AG09319 (cell line): ENCODE measurements at places on chromosomes 4 and X.

- DNase-seq: no peak
These were observed 15.5 kb downstream of the MCF2 start for GRCh38 chrX:139692506-139692849.

GRCh38 chr4:167379076-167379835 lies 145.0 kb upstream of the SPOCK3 start:
- no peak for DNase-seq

DNA sequence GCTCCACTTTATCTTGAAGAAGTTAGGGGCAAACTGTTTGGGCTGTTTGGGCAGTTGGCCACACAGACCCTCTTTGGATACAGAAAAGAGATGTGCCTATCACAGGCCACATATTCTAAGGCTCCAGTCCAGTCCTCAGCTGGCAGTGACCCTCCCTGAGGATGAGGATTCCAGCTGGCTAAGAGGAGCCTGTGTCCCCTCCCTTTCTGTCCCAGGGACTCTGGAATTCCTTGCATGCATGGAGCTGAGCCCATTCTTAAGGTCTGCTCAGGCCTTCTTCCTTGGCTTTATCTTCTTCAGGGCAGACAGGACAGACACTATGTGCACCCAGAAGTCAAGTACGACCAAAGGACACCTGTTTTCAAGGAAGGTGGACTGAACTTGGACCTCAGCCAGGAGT lies 23.8 kb upstream of the GK2 start:
- no peak for DNase-seq

DNA sequence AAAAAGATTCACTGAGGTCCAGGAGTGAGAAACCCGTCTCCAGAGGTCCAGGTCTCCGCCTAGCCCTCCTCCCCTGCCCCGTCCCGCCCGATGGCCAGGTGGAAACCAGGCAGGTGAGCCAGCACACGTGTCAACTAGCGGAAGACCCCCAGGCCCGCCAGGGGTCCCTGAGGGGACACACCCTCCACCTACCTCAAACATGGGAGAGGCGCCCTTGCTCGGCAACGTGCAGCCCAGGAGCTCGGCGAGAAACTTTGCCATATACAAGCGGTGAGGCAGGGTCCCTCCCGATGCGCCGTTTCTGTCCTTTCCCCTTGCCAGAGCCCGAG lies 330.0 kb downstream of the HNRNPD start:
- DNase-seq: no peak

GRCh38 chrX:28787206-28787605 lies 200.0 kb downstream of the IL1RAPL1 start:
- DNase-seq: no peak

- no peak for DNase-seq
These were observed 64.4 kb upstream of the IBSP start for GRCh38 chr4:87734936-87735335.

DNA sequence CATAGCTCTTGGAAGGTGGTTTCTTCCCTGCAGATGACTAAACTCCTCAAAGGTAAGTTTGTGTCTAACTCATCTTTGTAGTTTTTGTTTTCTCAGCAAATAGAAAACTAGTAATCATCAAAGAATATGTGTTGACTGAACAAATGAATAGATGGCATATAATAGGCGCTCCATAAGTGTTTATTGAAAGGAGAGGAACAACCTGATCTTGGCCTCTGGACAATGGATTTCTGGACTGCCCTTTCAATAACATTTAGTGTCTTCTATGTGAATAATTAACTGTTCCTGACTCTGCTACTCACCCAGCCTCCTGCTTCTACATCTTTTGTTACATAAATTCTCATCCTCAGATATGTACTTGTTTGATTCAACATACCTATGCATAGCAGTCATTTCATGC lies 399.1 kb downstream of the PPP1R2C start:
- DNase-seq: no peak

- no peak for DNase-seq
These were observed 16.9 kb upstream of the PDLIM3 start for GRCh38 chr4:185552254-185552653.

- no peak for DNase-seq
These were observed 840 bp upstream of the CLCN3 start for GRCh38 chr4:169619518-169619957.

GRCh38 chr4:119933606-119934005 lies 133.0 kb downstream of the MAD2L1 start:
- no peak for DNase-seq

GRCh38 chr4:40289366-40290188 lies 45.6 kb upstream of the CHRNA9 start:
- DNase-seq: no peak

GRCh38 chrX:153600032-153600373 lies 1.1 kb upstream of the CCNQ start:
- no peak for DNase-seq

DNA sequence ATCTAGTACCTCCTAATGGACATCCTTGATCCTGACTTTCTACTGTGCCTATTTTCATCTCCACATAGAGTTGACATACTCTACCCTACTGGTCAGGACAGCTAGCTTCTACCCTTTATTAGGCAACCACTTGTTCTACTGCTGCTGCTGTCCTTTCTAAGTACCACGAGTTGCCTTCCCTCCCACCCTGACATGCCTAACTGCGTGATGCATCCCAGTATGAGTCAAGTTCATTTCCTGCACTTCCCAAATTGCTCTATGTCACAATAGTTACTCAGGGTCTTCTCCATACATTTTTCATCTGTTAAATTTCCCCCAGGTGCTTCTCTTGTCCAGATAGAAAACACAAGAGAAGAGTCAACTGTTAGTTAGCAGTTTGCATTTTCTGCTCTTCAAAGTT lies 133.4 kb downstream of the TBC1D19 start:
- DNase-seq: peak; percentile 20

DNA sequence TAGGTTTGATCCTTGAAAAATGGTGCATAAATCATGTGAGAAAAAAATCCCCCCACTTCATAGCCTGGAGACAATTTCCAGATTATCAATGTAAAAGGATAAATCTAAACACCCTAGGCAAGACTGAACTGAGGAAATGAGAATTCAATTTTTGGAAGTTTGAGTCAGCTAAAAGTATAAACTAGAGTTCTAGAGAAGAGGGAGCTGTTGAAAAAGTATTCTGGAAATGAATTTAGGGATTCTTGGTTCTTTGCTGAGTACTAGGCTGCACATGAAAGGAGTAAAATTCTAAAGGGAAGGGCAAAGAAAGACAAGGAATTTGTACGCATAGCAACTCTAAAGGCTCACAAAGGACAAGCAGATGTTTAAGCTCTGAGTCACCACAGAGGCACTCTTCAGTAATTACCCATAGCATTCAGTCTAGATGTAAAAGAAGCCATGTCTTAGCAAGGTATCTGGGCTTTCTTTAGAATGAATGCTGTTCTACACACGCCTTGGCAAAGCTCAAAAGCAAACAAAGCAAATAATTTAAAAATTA lies 896.5 kb downstream of the PDHA2 start:
- DNase-seq: no peak

DNA sequence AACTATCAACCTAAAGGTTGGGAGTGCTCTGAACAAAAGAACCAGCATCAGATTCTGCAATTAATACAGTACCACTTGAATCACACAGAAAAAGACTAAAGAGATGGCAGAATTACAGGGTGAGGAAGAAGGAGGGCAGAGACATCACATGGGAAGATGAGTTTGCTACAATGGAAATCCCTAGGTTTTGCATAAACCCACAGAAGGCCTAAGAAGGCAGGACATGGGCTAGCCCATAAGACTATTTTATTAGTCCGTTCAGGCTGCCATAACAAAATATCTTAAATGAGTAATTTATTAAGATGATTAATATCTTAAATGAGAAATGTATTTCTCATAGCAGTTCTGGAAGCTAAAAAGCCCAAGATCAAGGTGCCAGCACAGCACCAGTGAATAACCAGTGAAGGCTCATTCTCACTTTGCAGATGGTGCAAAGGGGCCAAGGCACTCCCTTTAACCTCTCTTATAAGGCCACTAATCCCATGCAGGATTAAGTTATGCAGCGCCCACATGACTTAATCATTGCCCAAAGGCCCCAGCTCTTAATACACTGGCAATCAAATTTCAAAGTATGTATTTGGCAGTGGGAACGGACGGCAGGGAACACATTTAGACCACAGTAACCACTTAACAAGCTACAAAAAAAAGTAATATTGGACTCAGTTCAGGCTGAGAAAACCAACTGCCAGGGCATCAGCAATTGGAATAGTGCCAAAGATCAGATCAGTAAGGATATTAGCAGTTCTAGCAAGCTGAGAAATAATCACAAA lies 47.6 kb upstream of the NEUROG2 start:
- no peak for DNase-seq

DNA sequence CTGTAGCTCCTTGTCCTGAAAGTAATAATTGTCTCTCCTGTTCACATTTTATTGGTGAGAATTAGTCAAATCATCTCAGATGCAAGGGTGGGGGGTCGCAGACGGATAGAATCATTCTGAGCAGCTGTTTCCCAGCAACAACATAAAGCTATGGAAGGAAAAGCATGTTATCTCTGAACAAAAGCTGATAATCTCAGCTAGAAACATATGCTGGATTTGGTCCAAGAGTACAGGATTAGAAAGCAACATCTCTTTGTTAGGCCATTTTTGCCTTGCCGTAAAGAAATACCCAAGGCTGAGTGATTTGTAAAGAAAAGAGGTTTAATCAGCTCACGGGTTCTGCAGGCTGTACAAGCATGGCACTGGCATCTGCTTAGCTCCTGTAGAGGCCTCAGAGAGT lies 472.8 kb upstream of the BOD1L1 start:
- DNase-seq: no peak

GRCh38 chr4:112978691-112979472 lies 70.6 kb upstream of the ANK2 start:
- DNase-seq: no peak

DNA sequence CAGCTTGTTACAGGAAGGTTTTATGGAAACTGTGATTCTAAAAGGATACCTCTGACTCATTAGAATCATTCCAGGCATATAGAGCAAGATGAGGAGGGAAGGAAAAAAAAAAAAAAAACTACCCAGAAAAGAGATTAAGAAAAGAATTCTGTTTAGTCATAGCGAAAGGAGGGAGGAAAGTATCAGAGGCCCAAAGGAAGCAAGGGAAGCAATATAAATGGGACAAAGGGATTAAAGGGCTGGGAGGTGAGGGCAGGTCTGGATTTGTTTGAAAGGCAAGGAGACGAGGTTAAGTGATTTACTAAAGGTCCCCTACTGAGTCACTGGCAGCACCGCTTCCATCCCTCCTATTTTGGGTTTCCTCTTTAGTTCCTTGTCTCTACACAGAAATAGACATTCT lies 88.6 kb upstream of the IL1RAPL1 start:
- DNase-seq: no peak

DNA sequence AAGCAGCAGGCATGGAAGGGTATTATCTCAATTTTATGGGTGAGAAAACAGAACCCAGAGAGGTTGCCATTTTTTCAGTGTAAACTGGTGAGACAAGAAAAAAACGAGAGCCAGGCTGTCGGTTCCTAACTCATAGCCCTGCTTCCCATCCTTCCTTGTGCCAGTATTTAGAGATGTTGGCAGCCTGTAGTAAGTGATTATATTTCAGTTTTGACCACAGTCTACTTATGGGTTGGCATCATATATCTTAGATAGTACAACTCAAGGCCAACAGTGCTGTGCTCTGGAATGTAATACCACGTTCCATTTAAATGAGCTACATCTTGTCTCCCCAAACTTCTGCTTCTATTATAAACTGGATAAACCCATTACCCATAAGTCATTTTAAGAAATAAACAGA lies 40.8 kb downstream of the XK start:
- no peak for DNase-seq

- DNase-seq: no peak
These were observed 42.4 kb upstream of the RPA4 start for GRCh38 chrX:96841325-96841724.

DNA sequence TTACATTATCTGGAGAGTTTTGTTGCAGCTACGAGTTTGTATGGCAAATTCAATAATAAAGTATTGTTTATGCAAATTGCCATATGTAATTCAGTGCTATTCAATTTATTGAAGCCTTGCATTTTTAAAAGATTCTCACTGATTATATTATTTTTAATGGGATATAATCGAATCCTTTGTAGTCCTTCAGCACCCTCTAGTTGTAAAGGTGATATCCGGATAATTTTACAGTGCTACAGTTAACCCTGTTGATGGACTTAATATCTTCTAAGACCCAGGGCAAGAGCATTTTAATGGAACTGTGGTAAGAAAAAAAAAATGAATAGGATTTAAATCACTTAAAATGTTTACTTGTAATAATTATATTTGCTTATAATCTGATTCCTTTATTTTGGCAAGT lies 48.5 kb upstream of the GRIA2 start:
- DNase-seq: no peak

DNA sequence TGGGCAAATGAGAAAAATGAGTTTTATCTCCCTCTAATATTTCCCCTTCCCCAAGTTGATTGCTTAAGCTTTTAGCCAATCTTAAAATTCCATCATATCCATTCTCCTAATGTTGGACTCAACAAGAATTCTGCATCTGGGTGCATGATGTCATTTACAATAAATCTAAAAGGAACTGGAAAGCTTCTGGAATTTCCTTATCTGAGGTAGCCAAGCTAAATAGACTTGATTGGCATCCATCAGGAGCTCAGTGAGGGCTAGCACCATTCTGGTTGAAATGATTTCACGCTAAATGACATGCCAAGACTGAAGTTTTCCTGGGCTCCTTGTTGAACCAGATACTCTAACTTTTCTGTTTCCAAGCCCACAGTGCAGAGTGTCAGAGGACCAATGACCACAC lies 110.3 kb upstream of the SCML1 start:
- DNase-seq: no peak

GRCh38 chr4:57231781-57232180 lies 121.6 kb upstream of the IGFBP7 start:
- no peak for DNase-seq

- no peak for DNase-seq
These were observed 56.4 kb upstream of the SPOCK3 start for GRCh38 chr4:167290678-167291077.

GRCh38 chrX:131607792-131608369 lies 64.0 kb downstream of the OR13H1 start:
- DNase-seq: no peak

DNA sequence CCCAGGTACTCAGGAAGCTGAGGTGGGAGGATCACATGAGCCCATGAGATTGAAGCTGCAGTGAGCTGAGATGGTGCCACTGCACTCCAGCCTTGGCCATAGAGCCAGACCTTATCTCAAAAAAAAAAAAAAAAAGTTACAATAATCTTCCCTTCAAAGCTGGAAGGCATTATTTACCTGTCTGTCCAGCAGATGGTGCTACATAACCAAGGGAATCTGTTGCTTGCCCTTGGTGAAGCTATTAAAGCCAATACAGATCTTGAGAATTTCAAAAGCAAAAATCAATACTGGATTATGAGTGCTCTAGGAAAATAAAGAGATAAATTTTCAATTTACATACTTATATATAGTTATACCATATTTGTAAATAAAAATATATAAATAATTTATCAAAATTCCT lies 25.9 kb downstream of the PKD2 start:
- peak; percentile 41 for DNase-seq

GRCh38 chrX:101485212-101485949 lies at the start of gene ARMCX4:
TSS of gene ARMCX4 (plus strand) at chrX:101485456. CDS start at chrX:101488590, 3,134 bp downstream.
- peak; percentile 19 for DNase-seq

DNA sequence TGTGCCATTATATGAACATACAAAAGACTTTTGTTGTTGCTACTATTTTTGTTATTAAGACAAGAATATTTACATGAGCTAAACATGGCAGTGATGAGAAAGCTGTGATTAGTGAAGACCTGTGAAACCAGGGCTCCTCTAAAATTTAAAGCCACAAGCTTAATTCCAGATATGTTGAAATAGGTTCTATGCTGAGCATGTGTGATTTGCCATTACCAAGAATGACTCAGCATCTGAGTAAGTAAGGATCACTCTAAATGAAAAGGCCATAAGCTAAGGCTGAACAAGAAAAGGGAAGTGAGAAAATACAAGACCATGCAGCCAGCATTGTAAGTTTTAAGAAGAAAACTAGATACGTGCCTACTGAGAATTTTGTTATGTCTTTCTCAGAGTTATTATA lies 75.9 kb upstream of the CAMK2D start:
- peak; percentile 50 for DNase-seq
